Lung (tissue), 17 donors: ENCODE measurements at places on chromosomes 3 and 15.

DNA sequence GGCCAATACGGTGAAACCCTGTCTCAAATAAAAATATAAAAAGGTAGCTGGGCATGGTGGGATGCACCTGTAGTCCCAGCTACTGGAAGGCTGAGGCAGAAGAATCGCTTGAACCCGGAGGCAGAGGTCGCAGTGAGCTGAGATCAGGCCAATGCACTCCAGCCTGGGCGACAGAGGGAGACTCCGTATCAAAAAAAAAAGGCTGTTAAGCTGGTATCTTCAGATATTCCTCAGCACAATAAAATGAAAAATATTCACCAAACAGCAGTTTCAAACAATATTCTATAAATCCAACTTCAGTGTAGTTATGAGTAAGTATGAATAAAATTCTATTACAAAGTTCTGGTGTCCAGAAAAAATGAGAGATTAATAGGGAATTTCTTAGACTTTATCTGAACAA, 14.2 kb downstream of the DENND4A start:
- no peak for DNase-seq

- DNase-seq = no peak
Measured at GRCh38 chr3:112667599-112667998, 26.7 kb upstream of the CCDC80 start.

- no peak for DNase-seq
Measured at GRCh38 chr3:119349354-119350041, 55.3 kb downstream of the ARHGAP31 start.

DNA sequence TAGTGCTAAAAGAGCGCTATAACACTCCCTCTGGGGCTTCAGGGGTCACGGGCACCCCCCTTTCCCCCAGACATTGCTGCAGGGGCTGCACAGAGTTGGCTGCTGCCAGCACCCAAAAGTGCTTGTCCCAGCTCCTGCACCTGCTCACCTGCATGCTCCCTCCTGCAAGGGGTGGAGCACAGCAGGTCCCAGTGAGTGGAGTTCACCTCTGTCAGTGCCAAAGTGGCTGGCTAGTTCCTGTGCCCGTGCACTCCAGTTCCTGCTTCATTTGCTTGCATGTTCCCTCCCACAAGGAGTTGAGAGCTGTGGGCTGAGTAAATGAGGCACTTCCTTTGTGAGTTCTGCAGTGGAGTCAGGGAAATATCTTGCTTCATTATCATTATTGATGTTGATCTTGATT, 476.9 kb downstream of the SQOR start:
- DNase-seq = no peak

DNA sequence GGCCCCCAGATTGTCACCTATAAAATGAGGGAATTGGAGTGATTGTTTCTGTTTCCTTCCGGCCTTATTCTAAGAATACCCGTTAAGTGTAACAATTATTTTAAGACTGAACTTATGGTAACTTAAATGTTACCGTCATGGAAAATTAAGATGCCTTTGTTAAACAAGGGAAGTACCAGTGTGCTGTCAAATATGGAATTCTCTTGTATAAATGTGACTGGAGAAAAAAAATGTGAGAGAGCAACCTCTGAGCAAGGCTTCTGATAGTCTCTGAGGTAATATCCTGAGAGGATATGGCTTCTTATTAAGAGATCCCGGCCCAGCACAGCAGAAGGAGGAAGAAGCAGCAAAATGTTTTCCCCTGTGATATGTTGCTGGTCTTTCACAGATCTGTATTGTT, 480.7 kb upstream of the ADAMTS9 start:
- DNase-seq = no peak

GRCh38 chr3:172626021-172626640, 84.7 kb downstream of the NCEH1 start:
- no peak for DNase-seq

- DNase-seq = peak; percentile 67
Measured at GRCh38 chr3:119098619-119099222, 47.2 kb upstream of the TEX55 start.

- DNase-seq = no peak
Measured at GRCh38 chr3:121165397-121165837, 257.4 kb downstream of the STXBP5L start.

DNA sequence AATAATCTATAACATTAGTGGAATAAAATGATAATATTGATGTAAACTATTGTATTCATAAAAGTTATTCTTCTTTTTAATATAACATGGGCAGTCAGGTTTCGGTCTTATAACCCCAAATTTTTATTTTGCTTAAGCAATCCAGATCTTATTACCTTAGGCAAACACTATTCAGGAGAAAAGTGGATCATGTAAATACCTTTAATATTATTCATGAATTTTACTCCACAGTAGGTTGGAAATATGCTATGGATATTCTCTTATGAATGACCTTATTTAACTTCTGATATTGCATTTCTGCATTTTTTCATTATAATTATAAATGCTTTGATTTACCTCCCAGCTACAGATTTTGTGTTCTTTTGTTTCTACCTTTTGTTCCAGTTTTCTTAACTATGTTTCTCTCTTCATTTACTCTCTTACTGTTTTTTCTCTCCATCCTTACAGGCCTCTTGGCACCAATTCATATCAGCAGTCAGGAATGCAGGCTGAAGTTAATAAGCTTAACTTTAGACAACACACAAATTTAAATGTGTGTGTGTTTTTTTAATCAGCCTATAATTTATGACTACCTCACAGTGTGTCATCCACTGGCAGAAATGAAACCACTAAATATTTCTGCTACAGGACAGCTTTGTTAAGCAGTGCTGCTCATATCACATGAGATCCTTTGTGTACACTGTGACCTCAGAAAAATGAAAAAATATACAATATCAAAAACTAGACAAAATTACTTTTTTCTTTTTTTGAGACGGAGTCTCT, 111.0 kb downstream of the NSUN3 start:
- DNase-seq = no peak

DNA sequence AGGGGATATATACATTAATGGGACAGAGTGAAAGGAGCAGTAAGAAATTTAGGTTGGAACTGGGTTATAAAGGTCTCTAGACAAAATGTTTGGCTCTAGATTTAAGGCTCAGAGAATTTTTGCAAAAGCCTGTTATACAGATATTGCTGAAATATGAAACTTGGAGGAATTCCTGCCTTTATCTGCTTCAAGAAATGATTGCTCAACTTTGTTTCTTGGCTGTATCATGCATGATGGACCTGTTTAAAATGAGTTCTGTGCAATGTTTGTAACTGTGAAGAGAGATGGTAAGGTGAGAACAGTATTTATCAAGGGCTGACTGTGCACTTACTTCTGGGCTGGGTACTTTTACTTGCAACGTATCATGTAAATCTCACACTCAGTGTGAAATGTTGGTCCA, 3.3 kb downstream of the CRYBG3 start:
- peak; percentile 25 for DNase-seq

DNA sequence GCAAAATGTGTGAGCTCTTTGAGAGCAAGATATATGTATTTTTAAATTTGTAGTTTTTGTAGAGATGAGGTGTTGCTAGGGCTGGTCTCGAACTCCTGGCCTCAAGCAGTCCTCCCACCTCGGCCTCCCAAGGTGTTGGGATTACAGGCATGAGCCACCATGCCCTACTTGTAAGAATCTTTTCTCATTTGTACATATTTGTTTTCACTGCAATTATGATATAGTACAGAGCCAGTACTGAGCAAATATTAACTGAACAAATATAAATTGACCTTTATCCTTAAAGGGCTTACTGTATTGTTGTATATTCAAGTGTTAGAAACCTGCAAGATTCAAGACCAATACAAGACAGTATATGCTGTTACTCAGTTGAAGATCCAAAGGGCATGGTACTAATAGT, 53.4 kb downstream of the GTF2E1 start:
- no peak for DNase-seq

- no peak for DNase-seq
Measured at GRCh38 chr15:43792761-43793476, 799 bp downstream of the SERF2 start.

DNA sequence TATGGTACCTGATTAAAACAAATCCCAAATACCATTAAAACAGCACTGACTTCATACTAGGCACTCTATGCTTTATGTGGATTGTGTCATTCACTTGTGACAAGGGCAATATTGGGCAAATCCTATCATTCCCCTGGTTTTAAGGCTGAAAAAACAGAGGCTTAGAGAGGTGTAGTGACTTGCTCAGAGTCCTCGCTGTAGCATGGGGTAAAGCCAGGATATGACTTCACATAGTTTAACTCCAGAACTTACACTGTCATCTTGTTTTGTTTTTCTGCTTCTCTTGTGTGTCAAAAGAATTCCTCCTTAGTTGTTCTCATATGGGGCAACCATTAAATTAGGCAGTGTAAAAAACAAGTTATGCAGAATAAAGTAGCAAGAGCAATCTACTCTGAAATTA, 40.3 kb upstream of the ICE2 start:
- DNase-seq = no peak

- DNase-seq = no peak
Measured at GRCh38 chr15:26070095-26070532, 207.0 kb upstream of the ATP10A start.

DNA sequence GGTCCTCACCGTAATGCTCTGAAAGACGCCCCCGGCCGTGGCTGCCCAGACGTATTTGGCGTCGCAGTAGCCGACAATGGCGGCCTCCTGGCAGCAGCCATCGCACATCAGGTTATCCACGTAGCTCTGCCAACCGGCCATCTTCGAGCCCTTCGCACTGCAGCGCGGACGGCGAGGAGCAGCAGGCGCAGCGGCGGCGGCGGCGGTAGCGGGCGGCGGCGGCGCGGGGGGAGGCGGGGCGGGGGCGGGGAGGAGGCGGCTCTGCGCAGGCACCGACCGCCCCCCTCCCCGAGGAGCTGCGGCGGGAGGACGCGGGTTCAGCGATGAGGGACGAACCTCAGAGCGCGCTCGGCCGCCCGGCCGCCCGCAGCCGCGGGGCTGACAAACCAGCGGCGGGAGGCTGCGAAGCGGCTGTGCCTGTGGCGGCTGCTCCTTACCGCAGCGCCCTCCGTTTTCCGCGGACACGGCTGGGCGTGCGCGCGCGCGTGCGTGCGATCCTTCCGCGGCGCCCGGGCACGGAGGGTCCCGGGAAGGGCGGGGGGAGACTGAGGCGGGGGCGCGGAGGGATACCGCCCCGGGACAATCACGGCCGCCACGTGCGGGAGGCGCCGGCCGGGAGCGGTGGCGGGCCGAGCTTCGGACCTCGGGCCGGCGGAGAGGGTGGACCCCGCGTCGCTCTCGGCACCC, at the start of gene PFN2:
PFN2 (minus strand) TSS at position 180 of the 687 bp plus-strand sequence; CDS start at position 141, 39 bp downstream.
- peak; percentile 95 for DNase-seq

DNA sequence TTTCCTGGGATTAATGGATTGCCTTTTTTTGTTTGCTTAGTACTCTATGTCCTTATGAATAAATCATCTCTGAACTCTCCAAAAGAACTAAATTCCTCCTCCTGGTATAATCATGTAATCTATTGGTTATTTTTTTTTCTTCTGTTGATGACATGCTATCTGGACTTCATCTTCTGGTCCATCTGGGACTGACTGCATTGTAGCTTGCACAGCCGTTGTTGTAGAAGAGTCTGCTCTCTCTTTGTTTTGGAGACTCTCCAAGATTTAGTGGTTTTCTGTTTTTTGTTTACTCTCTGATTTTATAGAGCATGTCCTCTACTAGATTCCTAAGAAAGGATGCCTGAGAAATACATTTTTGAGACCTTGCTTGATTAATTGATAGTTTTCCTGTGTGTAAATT, 19.1 kb downstream of the IREB2 start:
- no peak for DNase-seq

DNA sequence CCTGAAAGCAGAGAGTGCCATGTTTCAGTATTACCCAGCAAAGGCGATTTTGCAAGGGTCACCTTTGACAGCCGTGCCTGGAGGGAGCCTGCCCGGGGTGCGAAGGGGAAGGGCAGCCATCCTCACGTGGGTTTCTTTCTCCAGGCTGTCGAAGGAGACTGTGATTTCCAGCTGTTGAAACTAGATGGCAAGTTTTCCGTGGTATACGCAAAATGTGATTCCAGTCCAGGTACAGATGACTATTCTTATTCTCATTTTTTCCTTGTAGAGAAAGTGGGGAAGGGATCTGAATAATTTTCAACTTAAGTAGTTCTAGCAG, 3.4 kb downstream of the AHSG start:
- no peak for DNase-seq

DNA sequence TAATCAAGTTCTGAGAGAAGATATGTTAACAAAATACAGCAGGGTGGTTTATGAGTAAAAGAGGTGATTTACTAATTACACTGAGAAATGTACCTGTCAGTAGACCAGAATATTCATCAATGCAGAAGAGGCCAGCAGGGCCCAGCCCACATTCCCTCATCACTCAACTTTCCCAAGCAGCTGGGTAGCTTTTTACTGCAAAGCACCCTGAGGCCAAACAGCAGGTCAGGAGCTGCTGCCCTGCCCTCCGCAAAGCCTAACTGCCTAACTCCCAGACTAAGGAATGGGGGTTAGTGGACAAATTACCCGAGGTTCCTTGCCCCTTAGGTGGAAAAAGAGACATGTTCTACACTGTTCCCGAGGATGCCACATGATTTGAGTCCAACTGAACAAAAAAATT, 108.2 kb downstream of the TBL1XR1 start:
- DNase-seq = no peak

DNA sequence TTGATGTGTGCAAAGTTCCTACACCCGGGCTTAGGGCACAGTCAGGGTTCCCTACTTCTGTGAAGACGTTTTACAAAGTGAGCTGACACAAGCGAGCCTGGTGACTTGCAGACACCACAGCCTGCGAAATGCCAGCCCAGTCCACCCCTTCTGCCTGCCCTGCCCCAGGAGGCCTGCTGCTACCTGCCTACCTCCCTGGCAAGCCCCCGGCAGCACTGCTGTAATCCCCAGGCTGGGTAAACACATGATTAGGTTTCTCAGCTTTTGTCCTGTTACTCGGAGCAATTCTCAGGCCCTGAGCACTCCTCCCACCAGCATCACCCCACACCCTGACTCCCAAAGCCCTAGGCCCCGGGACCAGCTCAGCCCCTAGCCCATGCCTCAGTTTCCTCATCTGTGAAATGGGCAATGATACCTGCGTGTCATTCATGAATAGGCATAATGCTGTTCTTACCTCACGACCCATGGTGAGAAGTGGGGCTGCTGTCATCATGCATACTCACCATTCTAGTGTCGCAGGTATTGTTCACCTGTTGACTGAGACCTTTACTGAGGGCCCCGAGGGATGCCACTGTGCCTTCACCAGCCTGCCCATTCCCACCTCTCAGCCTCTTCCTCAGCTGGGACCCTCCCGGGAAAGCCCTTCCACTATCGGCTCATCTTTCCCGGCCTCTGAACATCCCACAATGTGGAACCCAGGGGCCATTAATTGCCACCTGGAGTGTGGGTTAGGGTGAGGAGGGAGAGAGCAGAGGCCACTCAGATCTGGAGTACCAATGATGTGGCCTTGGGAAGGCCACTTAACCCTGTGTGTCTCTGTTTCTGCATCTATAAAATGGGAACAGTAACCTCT, 31.5 kb upstream of the SLC6A6 start:
- DNase-seq = no peak
